ENCODE measurements at places on chromosomes 1 and 21. TPM values are rescaled to one million over a fixed set of nuclear protein-coding genes. Genes with fewer than 3 reads are reported as not detected.

The ZSWIM5 gene
- 9.2 TPM for total RNA-seq

The DMRTA2 gene
- 0.20 TPM for total RNA-seq

The APCS gene
- total RNA-seq, result not detected

DNA sequence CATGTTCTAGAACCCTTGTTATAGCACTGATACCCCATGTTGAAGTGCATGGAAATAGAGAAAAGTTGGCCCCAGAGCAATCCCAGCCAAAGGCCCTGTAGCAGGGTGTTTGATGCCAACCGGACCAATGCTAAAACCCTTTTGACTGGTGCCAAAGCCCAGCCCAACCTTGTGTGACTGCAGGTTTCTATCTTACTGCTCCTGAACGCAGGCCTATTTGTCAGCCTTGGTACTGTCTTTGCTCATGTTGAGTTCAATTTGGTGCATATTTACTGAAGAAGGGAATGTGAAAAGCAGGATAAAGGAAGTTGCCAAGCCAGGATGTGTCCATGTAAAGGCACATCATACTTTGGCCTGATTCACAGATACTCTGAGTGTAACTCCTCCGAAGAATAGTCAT lies 51.7 kb upstream of the NFASC start:
- DNase-seq, result no peak

DNA sequence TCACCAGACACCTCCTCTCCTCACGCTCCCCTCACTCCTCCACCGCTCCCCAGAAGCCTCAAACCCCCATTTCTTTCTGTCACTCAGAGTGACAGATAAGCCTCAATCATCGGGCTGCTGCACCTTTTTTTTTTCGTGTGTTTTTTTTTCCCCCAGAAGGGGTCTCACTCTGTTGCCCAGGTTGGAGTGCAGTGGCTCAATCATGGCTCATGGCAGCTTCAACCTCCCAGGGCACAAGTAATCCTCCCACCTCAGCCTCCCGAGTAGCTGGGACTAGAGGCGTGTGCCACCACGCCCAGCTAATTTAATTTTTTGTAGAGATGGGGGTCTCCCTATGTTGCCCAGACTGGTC lies 1.2 kb upstream of the TMPRSS2 start:
- no peak for DNase-seq

GRCh38 chr1:42312576-42313212 lies 22.3 kb downstream of the FOXJ3 start:
- no peak for DNase-seq

DNA sequence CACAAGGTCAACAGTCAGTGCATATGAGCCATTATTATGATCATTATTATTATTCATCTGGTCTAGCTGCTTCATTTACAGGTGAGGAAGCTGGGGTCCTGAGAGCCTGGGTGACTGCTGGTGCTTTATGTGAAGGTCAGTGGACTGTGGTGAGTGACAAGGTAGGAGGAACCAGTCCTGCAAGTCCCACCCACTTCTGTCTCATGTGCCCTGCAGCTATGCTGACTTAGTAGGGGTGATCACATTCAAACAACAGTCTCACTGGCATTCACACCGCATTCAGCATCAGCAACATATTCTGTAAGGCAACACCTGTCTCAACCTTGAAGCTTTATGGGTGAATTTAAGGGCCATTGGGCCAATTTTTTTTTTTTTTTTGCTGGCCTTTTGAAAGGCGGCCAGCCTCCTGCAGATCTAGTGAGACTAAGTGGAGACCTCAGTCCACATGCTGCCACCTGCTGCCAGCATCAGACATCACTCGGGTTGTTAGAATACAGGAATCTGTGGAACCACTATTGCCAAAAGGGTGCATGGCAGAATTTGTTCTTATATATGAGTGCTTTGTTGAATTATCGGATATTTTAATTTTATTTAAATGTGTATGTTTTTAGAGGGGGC lies 59.9 kb upstream of the CACNA1E start:
- DNase-seq, result peak; percentile 33

GRCh38 chr1:32539584-32540571 lies 651 bp downstream of the ZBTB8A start:
- peak; percentile 51 for DNase-seq

DNA sequence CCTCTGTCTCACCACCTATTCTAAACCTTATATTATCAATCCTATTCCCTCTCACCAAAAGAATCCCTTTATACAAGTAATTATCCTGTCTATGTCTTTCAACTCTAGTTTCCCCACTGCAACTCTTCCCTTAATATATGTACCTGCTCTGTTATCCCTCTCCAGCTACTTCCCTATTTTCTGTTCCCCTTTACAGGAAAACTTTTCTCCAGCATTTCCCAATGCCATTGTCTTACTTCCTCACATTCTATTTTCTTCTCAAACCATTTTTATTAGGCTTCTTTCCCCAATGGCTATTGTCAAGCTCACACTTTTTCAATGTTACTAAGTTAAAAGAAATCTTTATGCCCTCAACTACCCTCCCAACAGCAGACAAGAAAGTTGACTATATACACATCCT lies 11.6 kb downstream of the DPYD start:
- DNase-seq, result no peak

- DNase-seq, result no peak
Measured at GRCh38 chr1:185438936-185439335, 121.9 kb upstream of the IVNS1ABP start.

GRCh38 chr1:155134322-155134721 lies 1.3 kb upstream of the SLC50A1 start:
- no peak for DNase-seq

GRCh38 chr21:45258466-45258865 lies 29.2 kb downstream of the POFUT2 start:
- peak; percentile 10 for DNase-seq

DNA sequence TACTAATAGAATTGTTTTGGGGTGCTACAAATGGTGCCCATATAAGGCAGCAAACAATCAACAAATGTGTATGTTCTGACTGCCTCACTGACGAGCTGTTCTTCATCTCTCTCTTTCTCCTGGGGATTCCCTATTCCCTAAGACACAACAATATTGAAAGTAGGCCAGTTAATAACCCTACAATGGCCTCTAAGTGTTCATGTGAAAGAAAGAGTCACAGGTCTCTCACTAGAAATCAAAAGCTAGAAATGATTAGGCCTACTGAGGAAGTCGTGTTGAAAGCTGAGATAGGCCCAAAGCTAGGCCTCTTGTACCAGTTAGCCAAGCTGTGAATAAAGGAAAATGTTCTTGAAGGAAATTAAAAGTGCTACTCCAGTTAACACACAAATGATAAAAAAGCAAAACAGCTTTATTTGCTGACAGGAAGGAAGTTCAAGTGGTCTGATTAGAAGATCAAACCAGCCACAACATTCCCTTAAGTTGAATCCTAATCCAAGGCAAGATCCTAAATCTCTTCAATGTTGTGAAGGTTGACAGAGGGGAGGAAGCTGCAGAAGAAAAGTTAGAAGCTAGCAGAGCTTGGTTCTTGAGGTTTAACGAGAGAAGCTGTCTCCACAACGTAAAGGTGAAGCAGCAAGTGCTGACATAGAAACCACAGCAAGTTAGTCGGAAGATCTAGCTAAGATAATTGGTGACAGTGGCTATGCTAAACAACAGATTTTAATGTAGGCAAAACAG lies 26.3 kb downstream of the ATP2B4 start:
- no peak for DNase-seq

DNA sequence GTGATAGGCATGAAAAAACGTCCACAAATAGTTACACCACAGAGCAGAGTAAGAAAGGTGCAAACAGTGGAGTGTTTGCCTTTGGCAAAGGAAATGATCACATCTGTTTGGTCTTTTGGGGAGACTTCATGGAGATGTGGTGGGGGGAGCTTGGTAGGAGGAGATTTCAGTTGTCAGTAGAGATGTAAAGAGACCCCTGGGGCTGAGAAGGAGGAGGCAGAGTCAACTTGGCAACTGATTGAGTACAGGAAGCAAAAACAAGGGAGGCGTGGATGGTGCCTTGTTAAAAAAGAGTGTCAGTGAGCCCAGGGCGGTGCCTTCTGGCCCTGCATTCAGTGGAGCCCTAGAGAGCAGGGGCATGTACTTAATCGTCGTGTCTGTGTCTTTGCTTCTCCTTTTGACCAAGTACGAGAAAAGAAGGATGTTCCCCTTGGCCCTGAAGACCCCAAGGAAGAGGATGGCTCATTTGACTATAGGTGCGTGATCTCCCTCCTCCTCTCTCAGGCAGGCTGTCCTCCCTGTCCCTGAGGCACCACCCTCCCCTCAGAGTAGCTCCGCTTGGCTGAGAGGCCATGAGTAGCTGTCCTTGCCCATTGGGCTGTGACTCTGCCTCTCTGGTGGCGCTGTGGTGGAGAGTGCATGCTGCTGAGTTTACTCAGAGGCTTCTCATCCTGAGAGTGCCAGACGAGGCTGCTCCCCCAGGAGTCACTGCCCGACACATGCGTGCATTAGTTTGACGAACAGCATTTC lies 30.4 kb upstream of the CNTN2 start:
- DNase-seq, result no peak
